HEK293T (cell line): ENCODE measurements at places on chromosomes 7 and 10.
A peak's percentile ranks its signal among the peaks of the same experiment; 100 is the strongest.

- no peak for DNase-seq
These were observed 92.7 kb upstream of the AKR1E2 start for GRCh38 chr10:4733150-4733842.

GRCh38 chr10:131852823-131853609 is 47.8 kb upstream of the PPP2R2D start:
- DNase-seq = no peak

DNA sequence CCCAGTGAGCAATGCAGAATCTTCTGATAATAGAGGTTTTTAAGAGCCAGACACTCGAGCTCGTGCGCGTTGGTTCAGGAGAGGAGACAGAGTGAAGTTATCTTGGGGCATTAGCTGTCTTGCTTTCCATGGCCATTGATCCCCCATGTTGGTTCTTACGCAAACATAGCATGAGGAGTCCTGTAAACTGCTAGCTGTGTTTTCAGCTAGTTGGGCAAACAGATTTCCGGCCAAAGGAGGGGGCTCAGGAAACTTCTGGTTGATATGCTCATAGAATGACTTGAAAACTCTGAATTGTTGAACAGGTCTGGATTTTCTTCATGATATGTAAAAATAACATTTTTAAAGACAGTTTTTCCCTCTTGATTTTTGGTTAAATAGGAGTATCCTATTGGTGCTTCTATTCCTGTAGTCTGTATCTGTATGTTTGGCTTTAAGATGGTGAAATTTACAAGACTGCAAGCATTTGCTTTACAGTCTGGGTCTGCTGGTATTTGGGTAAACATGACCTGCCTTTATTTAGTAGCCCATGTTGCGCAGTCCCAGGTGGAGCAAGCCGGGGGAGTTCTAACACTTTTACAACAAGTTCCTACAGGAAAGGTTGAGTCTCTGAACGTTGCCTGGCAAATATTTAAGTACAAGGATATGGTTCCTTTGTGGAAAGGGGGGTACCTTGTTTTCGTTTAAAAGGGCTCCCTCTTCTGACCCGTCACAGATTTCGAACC is 218.4 kb upstream of the KCND2 start:
- no peak for DNase-seq

DNA sequence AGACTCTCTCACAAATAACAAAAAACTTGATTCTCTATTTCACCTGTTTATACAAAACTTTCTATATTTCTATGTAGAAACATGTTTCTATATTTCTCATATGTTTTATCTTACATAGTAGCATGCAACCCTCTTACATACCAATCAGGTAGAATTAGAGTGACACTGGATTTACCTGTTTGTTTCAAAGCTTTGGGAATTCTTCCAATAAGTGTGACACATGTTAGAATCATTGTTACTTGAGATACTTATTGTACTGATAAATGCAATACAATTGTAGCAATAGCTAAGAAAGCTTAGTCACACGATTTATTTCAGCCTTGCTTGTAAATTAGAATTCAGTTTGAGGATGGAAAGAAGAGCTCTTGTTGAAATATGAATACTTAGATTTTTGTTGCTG is 4.9 kb downstream of the HYAL4 start:
- no peak for DNase-seq

- DNase-seq = no peak
These were observed 20.4 kb downstream of the CSGALNACT2 start for GRCh38 chr10:43158636-43159035.

DNA sequence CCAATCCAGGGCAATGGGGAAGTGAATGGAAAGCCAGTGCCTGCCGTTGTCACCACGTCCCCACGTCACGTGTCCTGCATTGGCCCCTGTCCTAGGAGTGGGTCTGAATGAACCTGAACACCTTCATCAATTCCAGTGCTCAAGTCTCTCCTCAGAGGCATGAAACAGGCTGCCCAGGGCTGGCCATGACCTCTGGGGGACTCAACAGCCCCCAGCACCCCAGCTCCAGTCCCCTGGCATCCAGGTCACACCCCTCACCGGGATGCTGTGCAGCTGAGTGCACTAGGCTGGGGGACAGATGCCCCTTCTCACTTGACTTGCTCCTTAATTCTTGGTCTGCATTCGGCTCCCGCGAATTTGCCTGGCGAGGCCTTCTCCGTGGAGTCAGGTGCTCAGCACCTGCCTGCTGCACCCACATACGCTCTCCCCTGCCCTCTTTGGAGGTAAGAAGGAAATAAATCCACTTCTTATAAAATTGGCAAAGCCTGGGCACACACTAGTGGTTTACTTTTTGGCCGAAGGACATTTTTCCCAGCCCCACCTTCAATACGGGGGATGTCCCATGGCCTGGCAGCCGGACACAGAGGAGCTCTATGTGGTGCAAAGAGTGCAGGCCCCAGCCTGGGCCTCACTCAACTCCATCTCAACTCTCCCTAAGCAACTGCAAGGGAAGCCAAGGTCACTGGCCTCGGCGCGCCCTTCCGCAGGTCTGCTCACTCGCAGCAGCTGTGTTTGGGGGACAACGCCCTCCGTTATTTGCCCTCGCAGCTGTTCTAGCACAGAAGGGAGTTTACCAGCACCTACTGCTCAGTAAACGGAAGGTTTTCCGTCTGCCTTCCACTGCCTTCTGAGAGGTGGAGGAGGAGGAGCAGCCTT is 77.6 kb upstream of the SHH start:
- DNase-seq = no peak

- DNase-seq = no peak
These were observed 332.6 kb upstream of the GHITM start for GRCh38 chr10:83806717-83807116.

DNA sequence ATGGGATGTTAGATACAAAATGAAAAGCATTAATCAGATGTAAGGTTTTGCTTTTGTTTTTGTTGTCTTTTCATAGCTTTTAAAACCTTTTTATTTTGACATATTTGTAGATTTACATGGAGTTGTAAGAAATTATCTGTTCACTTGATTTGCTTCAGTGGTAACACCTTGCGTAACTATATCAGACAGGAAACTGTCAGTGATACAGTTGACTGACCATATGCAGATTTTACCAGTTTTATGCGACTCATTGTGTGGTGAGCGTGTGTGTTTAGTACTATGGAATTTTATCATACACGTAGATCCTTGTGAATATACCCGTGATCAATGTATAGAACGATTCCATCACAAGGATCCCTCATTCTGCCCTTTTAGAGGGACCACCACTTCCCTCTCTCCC is 701.4 kb downstream of the SUGCT start:
- no peak for DNase-seq

DNA sequence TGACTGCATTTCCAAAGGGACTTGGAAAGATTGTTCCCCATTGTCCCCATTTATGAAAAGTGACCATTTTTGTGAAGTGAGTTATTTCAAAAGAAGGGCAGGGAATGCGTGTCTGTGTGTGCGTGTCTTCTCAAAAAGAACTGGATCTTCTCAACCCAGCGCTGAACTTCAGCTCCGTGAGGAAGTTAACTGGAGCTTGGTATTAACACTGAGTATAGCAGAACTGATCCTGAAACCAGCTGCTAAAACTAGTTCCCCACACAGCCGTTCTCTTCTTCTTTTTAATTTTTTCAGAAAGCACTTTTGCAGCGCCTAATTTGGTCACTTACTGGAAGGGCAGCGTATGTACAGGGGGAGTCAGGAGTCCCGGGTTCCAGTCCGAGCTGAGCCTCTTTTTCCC is 45.8 kb upstream of the PLEKHA1 start:
- DNase-seq = no peak

GRCh38 chr7:111528331-111528730 is 34.0 kb downstream of the IMMP2L start:
- no peak for DNase-seq

- DNase-seq = no peak
These were observed 6.5 kb upstream of the TET1 start for GRCh38 chr10:68553599-68553998.

DNA sequence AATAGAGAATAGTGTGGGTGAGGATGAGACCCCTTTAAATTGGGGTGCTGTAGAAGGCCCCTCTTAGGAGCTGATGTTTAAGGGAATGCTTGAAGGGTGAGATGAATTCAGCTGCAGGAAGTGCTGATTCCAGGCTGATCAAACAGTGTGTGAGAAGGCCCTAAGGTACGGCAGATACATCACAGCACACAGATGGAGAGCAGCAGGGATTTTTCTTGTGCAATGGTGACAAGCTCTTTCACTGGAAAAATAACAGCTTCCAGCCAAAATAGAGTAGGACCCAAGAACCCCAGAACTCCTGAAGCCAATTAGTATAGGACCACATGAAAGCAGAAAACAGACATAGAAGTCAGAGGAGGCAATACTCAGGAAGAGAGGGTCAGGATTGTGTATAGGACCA is 296.9 kb downstream of the ADRA2A start:
- DNase-seq = no peak

DNA sequence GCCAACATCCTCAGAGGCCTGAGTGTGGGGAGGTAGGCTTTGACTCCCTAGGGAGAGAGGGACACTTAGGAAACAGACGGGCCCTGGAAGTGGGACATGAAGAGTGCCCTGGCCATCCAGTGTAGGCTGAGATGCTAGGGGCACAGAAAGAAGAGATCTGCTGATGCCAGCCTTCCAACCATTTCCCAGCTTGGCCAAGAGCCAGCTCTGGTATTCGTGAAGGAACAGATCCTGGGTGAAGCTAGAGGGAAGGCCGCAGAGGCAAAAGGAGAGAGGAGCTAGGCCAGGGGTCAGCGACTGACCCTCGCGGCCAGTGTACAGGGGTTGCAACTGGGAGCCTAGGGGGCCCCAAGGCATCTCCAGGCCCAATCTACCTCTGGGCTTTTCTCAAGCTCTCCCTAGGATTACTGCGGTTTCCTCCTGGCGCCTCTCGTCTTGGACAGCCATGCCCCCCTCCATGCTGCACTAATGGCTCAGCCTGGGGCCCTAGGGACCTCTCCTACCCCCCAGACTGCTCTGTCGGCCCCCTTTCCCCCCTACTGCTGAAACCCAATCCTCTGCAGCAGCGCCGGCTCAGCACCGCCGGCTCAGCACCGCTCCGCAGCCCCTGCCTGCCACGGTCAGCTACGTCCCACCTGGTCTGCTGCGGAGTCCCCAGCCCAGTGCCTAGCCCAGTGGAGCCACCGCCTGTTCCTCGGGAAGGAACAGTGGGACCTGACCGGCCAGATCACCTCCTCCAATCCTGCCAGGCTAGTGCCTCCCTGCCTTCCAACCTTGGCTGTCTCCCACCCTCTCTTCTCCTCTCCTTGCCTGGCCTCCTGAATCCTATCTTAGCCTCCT is at the start of gene ASIC3:
TSS of gene ASIC3 (plus strand) at position 556 of the 840 bp plus-strand sequence. CDS start 355 bp downstream, outside the sequence.
- no peak for DNase-seq

DNA sequence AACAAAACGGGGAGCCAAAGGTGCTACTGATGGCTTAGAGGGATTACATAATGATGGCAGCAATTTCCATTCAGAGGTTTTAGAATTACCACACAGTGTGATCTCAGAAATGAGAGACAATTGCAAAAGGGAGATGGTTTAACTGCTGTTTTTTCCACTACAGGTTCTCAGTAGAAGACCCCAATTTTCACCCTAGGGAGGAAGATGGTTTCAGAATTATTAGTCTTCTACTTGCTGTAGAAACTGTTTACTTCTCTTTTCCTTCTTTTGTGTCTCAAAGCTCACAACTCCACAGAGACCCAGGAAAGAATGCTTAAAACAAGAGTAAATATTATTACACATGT is 226.5 kb downstream of the INHBA start:
- DNase-seq = no peak

DNA sequence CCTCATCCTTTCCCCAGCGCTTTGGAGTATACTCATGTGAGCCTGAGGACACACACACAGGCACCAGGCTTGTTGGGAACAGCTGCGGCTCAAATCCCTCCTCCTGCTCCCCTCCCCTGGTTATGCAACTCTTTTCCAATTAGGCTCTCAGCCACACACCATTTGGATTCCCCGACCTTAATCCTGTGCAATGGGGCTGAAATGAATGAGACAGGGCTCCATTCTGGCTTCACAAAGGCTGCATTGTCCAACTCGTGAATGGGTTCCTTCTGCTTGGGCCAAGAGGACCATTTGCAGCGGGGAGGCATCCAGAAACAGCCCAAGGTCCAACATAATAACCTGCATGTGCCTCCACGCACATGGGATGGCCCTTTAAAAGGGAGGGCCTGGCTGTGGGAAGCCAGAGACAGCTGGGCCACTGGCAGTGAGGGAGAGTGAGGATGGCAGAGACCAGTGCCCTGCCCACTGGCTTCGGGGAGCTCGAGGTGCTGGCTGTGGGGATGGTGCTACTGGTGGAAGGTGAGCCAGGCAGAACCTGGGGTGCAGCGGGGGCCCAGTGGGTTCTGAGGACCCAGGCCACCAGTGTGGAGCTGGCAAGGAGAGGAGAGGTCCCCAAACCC is at the start of gene RGR:
TSS of gene RGR (plus strand) at position 403 of the 620 bp plus-strand sequence. CDS start at position 441, 38 bp downstream.
- DNase-seq = no peak

GRCh38 chr10:123901621-123902020 is 10.0 kb upstream of the CPXM2 start:
- DNase-seq = no peak

GRCh38 chr10:98074315-98074911 is 44.0 kb upstream of the CRTAC1 start:
- peak; percentile 41 for DNase-seq

DNA sequence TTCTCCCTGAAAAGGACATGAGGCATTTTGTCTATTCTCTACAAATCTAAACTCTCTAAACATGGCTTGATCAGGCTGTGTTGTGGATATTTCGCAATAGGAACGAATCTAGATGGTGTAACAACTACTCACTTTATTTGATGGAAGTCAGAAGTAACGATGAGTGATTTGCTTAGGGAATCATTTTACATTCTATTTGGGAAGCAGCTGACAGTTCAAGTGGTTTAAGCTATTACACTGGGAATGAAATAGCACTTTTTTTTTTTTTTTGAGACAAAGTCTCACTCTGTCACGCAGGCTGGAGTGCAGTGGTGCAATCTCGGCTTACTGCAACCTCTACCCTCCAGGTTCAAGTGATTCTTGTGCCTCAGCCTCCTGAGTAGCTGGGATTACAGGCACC is 44.1 kb downstream of the NPY start:
- no peak for DNase-seq

DNA sequence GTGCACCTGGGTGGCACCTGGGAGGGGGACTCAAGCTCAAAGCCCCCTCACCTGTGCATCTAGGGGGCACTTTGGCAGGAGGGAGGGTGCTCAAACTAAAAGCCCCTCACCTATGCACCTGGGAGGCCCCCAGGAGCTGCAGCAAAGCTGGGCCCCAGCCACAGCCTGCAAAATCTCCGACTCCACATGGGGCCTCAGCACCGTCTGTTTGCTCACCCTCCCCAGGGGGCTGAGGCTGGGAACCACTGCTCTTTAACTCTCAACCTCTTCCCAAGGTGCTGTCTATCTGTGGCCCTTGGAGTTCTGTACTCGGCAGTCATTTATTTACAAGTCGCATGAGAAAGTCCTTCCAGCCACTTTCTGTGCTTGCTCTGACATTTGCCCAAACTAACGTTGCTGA is 458.4 kb downstream of the DNAJB6 start:
- DNase-seq = no peak

- DNase-seq = no peak
These were observed 8.7 kb downstream of the ADCY1 start for GRCh38 chr7:45582868-45583277.

DNA sequence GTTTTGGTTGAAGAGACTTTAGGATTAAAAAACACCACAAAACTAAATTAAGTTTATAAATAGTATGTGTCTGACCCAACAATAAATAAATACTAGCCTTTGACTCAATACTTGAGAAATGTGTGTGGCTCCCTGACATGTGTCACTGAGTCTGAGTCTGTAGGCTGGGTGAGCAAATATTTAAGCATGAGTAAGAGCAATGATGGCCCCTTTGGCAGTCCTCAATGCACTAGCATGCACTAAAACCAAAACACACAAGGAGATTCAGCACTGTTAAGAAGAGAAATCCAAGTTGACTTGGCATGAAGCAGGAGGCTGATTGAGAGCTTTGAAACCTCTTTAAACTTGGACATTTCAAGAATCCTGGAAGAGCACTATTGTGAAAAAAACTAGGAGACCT is 37.1 kb downstream of the CCDC71L start:
- DNase-seq = no peak
